ENCODE measurements at places on chromosomes 7 and 10.

- DNase-seq, result no peak
Observed at GRCh38 chr10:63670291-63670898, 149.2 kb downstream of the REEP3 start.

- DNase-seq, result no peak
Observed at GRCh38 chr7:104156842-104157277, 51.0 kb downstream of the ORC5 start.

GRCh38 chr7:44772440-44772839 is 23.8 kb downstream of the ZMIZ2 start:
- DNase-seq, result no peak

- no peak for DNase-seq
Observed at GRCh38 chr7:108384716-108385483, 71.3 kb downstream of the NRCAM start.

DNA sequence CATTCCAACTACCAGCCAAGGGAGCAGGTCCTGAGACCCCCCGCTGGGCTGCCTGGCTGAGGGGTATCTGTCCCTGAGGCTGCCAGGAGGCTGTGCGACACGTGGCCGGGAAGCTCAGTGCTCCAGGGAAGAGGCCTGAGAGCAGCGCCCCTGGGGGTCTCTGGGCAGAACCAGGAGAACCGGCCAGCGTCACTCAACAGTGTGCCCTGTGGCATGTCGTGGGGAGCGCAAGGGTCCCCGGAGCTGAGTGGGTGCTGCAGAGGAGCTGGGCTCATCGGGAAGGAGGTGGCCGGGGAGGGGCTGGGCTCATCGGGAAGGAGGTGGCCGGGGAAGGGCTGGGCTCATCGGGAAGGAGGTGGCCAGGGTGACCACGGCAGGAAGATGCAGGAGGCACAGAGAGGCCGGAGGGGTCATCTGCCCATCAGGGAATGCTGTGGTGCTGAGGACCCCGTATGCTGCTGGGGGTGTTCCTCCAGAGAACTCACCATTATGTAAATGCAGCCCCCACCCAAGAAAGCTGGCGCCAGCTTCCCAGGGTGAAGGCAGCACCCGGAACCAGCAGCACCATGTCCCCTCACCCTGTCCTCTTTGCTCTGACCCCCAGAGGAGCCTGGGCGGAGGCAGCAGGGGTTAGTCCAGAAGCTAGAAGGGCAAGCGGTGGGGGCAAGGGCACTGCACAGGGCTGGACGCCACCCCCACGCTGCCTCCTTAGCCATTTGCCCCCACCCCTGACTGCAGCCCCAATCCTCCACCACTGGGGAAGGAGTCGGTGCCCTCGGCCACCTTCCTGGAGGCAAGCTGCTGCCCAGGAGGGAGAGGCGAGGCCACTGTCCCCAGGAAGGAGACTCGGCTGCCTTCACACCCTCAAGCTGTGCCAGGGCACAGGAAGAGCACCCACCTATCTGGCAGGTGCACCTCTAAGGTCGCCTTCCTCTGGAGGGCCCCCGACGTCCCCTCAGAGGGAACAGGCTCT is 33.3 kb downstream of the CALML3 start:
- no peak for DNase-seq

GRCh38 chr10:78025685-78026364 is 3.5 kb downstream of the POLR3A start:
- DNase-seq, result no peak
